Pulmonary artery endothelial cell (primary cell): ENCODE measurements at places on chromosomes 7 and 10. TPM values are rescaled to one million over a fixed set of nuclear protein-coding genes. Genes with fewer than 3 reads are reported as not detected.

DNA sequence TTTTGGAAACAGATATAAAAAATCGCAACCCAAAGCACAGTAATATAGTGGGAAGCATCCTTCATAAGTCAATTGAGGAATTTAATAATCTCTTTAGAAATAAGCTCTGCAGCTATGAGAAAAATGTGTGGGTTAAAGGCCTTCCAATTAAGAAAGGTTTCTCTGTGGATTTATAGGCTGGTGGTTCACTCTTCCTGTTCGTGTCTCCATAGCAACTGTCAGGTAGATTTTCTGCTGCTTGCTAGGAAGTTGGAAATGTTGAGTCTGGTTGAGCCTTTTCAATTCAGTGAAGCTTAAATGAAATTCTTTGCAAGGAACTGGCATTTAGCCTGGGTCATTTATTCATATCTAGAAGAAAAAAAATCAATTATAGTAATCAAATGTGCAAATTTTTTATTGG, 652.8 kb upstream of the CELF2 start:
- no peak for DNase-seq

- DNase-seq, result no peak
Measured at GRCh38 chr7:41568135-41568534, 134.8 kb downstream of the INHBA start.

- no peak for DNase-seq
Measured at GRCh38 chr7:90958647-90959046, 305.6 kb upstream of the FZD1 start.

- no peak for DNase-seq
Measured at GRCh38 chr10:124032971-124033886, 60.2 kb downstream of the CHST15 start.

DNA sequence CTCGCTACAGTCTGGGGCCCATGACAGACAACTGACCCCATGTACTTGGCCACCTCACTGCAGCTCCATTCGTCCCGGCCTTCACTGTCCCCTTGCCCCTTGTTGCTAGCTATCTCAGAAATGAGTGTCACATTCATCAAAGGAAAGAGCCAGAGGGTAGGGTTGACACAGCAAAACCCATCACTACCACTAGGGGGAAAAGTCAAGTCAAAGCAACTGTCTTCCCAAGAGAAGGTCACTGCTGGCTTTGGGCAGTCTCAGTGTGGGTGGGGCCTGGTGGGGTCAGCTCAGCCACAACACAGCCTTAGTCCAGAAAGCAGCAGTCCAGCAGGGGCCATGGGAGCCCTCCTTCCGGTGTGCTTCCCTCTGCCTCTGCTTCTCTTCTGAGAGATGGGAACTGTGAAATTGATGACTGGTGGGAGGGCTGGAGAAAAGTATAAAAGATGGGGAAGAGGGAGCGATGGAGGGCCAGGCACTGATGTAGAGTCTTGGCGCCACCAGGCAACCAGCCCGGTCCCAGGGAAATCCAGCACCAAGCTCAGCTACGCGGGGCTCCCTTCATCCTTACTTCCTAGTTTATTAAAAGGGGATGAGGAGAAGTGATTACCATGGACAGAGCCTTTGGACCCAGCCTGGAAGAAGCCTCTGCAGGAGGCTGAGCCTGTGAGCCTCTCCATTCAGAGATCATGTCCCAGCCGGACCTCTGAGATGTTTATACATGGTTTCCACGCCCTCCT, 58.0 kb downstream of the PLXNA4 start:
- DNase-seq, result no peak

Gene GBX1
- not detected in 2 replicates for total RNA-seq

Gene TUBB8
- total RNA-seq, result not detected in 2 replicates
